DMS53 (cell line): ENCODE measurements at places on chromosomes 2 and 18.

DNA sequence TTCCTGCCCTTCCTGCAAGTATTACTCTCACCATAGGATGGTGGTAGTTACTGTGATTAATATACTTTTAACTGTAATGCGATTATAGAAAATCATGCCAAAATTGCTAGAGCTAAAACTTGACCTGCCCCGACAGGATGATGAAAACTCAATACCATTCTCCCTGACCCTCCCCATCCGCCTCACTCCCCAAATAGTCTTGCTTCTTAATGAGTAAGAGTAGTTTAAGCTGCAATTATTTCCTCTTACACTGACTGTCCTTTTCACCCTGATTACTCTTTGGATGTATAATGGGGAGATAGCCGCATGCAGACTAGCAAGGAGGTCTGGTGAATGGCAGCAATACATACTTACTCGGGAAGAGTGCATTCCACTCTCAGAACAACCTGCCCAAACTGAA lies 269.6 kb upstream of the SIX3 start:
- no peak for DNase-seq

- no peak for DNase-seq
Observed at GRCh38 chr18:49055754-49056172, 105.0 kb upstream of the SMAD7 start.

- DNase-seq = no peak
Observed at GRCh38 chr2:3595404-3595803, 492 bp downstream of the COLEC11 start.

GRCh38 chr2:107062599-107063220 lies 176.7 kb upstream of the ST6GAL2 start:
- DNase-seq = peak; percentile 83

- DNase-seq = no peak
Observed at GRCh38 chr2:10446631-10447030, 1.5 kb downstream of the ODC1 start.

DNA sequence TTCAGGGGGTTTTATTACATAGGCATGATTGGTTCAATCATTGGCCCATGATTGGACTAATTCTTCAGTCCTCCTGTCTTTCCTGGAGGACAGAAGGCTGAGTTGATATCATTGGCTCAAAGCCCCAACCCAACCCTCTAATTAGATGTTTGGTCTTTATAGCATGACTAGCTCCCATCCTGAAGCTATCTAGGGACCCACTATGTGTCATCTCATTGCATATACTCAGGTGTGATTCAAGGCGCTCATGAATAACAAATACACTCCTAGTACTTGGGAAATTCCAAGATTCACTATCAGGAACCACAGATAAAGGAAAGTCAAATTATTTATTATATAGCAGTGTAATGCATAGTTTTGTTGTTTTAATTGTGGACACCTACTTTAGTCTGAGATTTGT lies 24.9 kb upstream of the NBEAL1 start:
- no peak for DNase-seq

DNA sequence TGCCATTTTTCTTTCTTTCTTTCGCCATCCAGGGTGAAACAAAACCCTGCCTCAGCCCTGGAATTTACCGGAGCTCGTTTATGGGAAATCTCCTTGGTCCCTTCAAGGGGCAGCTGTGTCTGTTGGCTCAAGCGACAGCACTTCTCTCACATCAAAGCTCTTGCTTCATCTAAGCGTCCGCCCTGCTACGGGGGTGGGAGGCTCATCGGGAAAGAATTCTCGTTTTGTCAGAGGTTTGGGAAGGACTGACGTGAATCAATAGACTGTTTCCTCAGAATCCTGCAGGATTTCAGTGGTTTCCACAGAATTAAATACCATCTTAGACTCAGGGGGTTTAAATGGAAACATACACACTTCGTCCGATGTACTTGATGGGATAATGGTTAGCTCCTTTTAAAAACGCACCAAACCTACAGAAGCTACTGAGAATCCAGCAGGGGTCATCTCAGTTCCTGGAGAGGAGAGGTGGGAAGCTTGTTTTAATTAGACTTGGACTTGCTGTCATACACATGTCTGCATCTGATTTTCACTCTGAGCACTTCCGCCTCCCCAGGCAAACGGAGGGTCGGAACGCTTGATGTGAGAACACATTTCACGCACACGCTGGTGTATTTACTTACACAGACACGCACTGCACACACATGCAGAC lies 91.6 kb downstream of the ASB1 start:
- DNase-seq = no peak

GRCh38 chr2:49719241-49719640 lies 564.9 kb upstream of the FSHR start:
- no peak for DNase-seq

- DNase-seq = peak; percentile 80
Observed at GRCh38 chr18:50662177-50662576, 102.3 kb downstream of the MAPK4 start.

DNA sequence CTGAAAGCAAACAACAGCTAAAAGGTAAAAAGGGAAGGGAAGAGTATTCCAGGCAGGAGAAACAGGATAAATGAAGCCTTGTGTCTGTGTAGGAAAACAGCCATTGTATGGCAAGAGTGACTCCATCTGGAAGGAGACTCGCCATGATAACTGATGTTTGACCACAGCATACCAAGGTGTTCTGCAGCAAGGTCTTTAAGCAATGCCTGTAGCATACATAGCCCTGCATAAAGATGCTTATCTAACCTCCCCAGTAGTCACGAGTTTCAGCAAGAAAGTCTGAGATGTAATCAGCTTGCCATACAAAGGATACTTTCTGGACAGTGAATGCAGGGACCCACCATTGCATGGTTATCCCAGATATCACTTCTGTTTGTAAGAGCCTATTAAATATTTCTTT lies 11.9 kb upstream of the CCNT2 start:
- no peak for DNase-seq

- DNase-seq = no peak
Observed at GRCh38 chr2:21289551-21289950, 165.8 kb downstream of the TDRD15 start.

- no peak for DNase-seq
Observed at GRCh38 chr2:209763106-209763505, 8.5 kb upstream of the UNC80 start.

DNA sequence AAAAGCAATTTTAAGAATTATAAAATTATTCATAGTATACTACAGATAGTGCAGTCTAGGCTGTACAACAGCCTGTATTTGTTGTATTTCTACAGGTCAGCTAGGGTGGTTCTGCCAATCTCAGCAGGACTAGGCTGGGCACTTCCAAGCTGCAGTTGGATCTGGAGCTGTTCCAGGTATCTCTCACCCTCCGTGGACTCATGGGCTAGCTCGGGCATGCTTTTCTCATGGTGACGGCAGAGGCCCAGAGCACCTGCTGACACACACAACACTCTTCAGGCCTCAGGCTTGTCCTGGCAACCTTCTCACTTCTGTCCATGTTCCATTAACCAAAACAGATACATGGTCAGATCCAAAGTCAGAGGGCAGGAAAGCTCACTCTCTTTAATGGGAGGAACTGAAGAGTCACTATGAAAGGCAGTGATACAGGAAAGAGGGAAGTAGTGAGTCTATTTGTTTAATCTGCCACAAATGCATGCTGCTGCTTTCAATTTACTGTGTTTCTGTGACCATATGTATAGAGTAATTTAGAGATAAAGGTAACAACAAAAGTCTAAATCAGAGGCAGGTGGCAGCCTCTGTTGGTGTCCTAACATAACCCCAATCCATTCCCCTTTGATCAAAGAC lies 462.4 kb upstream of the ACVR2A start:
- peak; percentile 72 for DNase-seq
